Subcutaneous preadipocyte (primary cell): ENCODE measurements at places on chromosomes 2 and 18. TPM values are rescaled to one million over a fixed set of nuclear protein-coding genes. Genes with fewer than 3 reads are reported as not detected.

The USP40 gene
- 22.0 and 28.2 TPM in 2 replicates for total RNA-seq

The TTC27 gene
- 19.5 and 28.9 TPM in 2 replicates for total RNA-seq

The DYNAP gene
- 0.20 TPM in 1 of 2 replicates, not detected in the other for total RNA-seq

The DQX1 gene
- not detected in 2 replicates for total RNA-seq

The SLC16A14 gene
- total RNA-seq: under 0.01 and 0.20 TPM in 2 replicates

The DNMT3A gene
- total RNA-seq: 8.6 and 9.6 TPM in 2 replicates

The LHCGR gene
- not detected in 2 replicates for total RNA-seq

The UGT1A4 gene
- not detected in 2 replicates for total RNA-seq

The LAMA1 gene
- 47.7 and 48.1 TPM in 2 replicates for total RNA-seq

The SCN9A gene
- total RNA-seq: 0.37 and 0.78 TPM in 2 replicates

The REG3A gene
- total RNA-seq: not detected in 2 replicates

The LIMS1 gene
- 76.4 and 121 TPM in 2 replicates for total RNA-seq

The MBOAT2 gene
- 16.2 and 19.9 TPM in 2 replicates for total RNA-seq

The HK2 gene
- total RNA-seq: 21.3 and 27.4 TPM in 2 replicates

The MYO7B gene
- 0.37 TPM in 1 of 2 replicates, not detected in the other for total RNA-seq

The MARCO gene
- total RNA-seq: under 0.01 TPM in 1 of 2 replicates, not detected in the other

The NAT8 gene
- total RNA-seq: not detected in 2 replicates

The UGT1A10 gene
- not detected in 2 replicates for total RNA-seq

The GPR45 gene
- total RNA-seq: not detected in 2 replicates

The PLB1 gene
- total RNA-seq: 0.37 and 0.39 TPM in 2 replicates

The VWA3B gene
- total RNA-seq: not detected in 2 replicates

The SLC11A1 gene
- total RNA-seq: under 0.01 and 0.20 TPM in 2 replicates

The INPP5D gene
- total RNA-seq: 0.39 and 0.73 TPM in 2 replicates

The ARMC9 gene
- 25.4 and 45.9 TPM in 2 replicates for total RNA-seq

The ITGB6 gene
- total RNA-seq: under 0.01 and 0.20 TPM in 2 replicates

The KRTCAP3 gene
- total RNA-seq: 0.39 TPM in 1 of 2 replicates, not detected in the other

The ALPG gene
- not detected in 2 replicates for total RNA-seq

The ASB18 gene
- total RNA-seq: not detected in 2 replicates

The HTR2B gene
- 0.59 and 2.6 TPM in 2 replicates for total RNA-seq

The GPR55 gene
- under 0.01 TPM in 1 of 2 replicates, not detected in the other for total RNA-seq

The KCNJ3 gene
- not detected in 2 replicates for total RNA-seq

The ROCK2 gene
- 31.6 and 42.4 TPM in 2 replicates for total RNA-seq

The TMEM169 gene
- 0.37 TPM in 1 of 2 replicates, not detected in the other for total RNA-seq
